ENCODE measurements at places on chromosomes 2 and 18.
A peak's percentile ranks its signal among the peaks of the same experiment; 100 is the strongest.

DNA sequence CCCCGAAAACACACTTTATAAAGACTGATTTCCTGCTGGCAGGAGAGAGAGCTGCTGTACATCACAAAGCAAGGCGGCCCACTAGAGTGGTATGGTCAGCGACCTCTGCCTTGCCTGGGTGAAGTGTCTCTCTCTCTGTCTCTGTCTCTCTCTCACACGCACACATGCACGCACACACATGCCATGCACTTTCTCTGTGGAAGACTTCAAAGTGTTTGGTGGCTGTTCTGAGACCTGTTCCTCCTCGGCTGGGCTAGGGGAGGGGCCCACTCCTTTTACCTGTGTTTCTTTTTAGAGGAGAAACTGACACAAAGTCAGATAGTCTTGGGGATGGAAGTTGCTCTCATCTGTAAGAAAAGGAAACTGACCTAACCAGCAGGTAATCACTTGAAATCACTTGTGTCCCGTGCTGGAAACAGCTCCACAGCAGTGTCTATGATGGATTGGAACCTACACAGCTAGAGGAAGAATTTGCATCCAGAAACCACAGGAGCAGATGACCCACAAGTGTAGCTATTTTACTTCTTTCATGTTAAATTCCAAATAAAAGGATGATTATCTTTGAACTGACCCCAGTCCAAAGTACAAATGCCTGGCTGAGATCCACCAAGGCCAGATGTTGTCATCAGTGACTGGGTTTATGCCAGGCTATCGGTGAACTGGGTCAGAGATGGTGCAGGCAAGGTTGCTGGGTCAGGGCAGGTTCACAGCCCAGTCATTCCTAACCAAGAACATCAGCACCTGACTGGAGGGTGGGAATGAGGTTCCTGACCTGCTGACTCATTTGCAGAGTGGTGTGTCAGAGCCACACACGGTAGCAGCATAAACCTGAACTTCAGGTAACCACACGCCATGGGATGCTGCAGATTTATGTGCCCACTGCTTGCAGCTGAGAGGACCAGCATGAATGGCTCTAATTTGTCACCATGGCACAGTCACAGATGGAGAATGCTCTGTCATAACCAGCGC, 63.0 kb downstream of the NPAS2 start:
- DNase-seq, result peak; percentile 73

- DNase-seq, result no peak
These were observed 14.3 kb downstream of the KCNG2 start for GRCh38 chr18:79812052-79812451.

DNA sequence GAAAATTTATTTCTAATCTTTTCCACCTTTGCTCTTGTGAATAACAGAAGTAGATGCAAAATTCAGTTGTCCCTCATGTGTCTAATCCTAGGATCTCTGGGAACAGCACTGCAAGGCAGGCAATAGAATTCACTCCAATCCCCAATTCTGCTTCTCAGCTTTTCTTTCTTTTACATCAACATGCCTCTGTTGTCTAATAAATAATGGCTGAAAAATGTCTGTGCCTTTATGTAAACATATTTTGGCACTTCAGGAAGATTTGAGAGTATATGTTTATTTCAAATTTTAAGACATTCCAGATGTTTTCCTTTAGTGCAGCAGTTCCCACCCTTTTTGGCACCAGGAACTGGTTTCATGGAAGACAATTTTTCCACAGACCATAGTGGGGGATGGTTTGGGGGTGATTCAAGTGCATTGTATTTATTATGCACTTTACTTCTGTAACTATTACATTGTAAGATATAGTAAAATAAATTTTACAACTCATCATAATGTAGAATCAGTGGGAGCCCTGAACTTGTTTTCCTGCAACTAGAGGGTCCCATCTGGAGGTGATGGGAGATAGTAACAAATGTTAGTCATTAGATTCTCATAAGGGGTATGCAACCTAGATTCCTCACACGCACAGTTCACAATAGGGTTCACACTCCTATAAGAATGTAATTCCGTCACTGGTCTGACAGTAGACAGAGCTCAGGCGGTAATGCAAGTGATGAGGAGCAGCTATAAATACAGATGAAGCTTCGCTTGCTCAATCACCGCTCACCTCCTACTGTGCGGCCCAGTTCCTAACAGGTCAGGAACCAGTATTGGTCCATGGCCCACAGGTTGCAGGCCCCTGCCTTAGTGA, 590.3 kb upstream of the CNTNAP5 start:
- no peak for DNase-seq

DNA sequence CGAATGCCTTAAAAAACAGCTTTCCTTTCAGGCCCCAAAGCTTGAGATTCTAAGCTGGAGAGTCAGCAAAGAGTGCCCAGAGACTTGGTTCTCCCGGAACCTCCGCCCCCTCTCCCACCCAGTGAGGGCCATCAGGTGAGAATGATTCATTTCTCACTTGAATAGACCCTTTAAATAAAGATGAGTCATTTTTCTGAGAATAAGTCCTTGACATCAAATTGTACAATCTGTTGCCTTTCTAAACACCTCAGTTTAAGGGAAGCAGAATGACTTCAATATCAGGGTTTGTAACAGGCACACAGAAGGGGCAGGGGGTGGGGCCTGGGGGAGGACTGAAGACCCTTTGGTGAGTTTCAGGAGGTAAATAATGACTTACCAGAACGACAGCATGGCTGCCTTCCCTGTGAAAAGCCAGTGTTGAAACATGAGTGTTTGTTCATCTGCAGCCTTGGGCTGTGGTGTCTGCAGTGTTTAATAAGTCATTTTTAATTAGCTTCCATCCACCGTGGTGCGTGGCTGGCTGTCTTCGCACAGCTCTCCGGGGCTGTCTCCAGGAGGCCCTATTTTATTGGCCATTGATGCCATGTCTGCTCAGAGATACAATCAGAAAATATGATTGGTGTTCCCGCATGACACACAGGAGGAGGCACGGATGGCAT, 134.9 kb upstream of the ZNF236 start:
- DNase-seq, result no peak

DNA sequence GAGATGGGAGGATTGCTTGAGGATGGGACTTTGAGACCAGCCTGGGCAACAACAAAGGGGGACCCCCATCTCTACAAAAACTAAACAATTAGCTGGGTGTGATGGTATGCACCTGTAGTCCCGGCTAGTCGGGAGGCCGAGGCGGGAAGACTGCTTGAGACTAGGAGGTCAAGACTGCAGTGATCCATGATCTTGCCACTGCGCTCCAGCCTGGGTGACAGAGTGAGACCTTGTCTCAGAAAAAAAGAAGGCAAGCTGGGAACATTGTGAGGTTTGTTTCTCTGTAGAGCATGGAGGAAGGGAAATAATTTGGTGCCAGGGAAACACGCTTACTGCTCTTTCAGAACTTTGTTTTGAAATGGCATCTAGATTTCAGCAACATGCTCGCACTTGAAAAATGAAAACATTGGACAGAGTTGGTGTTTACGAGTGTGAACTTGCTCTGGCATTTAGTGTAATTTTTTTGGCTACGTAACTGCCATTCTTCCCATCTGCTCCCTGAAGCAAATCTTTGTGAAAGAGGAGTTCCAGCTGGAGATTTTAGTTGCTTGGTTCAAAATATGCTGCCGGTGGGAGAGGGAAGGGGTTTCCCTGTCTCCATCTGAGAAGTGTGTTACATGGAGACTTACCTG, 125.6 kb upstream of the DLX2 start:
- no peak for DNase-seq

GRCh38 chr2:229152674-229153073, 118.4 kb downstream of the PID1 start:
- DNase-seq, result no peak

- DNase-seq, result no peak
These were observed 20.1 kb downstream of the SERPINB12 start for GRCh38 chr18:63562284-63562683.

DNA sequence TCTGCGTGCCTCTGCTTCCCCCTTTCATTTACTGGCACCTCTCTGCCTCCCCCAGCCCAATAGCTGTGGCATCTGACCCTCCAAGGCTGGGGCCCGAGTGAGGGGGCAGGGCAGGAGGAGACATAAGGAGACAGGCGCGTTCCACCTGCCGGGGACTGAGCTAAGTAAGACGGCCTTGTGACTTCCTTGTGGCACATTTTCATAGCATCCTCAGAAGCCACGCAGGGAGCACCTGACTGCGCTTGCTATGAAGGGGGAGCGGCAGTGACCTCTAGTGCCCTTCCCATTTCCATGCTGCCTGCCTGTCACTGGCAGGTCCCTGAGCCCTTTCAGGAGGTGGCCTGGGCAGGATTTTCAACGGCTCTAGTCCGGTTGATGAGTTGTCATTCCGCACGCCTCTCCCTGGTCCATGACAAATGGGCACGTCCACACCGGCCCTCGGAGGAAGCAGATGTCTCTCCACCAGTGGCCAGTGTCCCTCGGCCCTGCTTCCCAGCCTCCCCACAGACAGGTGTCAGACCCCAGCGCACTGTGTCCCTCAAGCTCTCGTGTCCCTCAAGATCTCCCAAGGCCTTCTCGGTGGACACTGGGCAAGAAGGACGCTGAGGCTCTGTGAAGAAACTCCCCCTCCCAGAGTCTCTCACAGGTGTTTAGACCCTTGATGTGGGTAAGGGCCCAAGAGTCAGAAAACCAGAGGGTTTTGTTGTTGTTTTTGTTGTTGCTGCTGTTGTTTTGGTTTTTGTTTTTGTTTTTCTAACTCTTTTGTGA, 42.7 kb downstream of the CYP26B1 start:
- DNase-seq, result peak; percentile 52

DNA sequence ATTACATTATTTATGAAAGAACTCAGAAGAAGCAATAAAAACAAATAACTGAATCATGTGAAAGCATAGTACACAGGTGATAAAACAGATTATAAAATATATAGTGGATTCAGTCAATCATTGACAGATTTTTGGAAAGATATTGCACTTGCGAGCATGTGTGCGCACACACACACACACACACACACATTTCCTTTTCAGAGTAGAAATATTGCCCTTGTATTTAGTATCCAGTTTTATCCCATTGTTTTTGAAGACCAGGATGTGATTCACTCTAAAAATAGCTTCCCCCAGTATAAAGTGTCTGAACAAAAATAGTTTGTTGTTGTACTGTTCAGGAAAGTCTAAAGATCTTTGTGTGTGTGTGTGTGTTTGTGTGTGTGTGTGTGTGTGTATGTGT, 145.5 kb downstream of the CALCRL start:
- no peak for DNase-seq

- no peak for DNase-seq
These were observed 1365.5 kb upstream of the CELF4 start for GRCh38 chr18:38930881-38931753.

GRCh38 chr2:53188851-53189510, 578.6 kb upstream of the CHAC2 start:
- no peak for DNase-seq

- no peak for DNase-seq
These were observed 77.2 kb downstream of the CD28 start for GRCh38 chr2:203783496-203784203.

GRCh38 chr2:223921204-223921603, 23.9 kb downstream of the WDFY1 start:
- no peak for DNase-seq

DNA sequence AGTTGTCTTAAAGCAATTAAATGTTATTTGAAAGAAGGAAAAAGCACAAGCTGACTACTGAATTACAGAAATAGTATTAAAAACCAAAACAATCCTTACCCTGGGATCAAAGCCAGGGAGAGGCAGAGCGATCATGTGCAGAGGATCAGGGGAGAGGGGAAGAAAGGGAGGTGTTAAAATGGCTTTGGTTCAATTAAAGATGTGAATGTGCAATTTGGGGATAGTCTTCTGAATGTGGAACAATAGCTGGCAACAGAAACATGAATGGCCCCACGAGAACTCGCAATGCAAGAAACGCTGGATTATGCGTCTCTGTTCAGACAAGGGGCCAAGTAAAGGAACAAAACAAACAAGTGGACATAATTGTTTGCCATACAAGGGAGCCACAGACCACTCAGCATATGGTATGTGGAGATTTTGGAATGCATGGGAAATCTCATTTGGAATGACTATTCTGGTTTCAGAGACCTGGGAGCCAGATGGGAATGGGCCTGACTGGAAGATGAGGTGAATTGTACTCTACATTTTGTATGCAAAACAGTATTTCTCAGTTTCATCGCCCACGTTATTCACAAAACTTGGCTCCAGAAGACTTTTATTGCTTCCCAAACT, 155.4 kb downstream of the SLC4A3 start:
- DNase-seq, result no peak

- no peak for DNase-seq
These were observed 34.0 kb downstream of the ABCB11 start for GRCh38 chr2:168997118-168997521.

DNA sequence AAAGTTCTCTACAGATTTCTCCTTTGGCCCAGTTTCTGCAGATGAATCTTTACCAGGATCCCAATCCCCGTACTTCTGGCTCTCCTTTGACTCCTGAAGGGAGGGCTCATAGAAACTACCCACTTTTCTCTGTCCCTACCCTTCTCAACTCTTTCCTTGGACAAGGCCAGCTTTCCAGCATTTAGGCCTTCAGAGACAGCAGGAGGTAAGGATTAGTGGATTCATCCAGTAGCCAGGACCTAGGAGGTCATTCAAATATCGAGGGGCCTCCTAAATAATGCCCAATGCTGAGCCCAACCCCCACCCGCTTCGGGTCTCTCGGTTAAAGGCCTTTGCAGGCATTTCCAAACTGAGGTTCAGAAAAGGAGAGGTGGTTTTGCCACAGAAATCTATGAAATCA, 4.8 kb upstream of the ZNF532 start:
- no peak for DNase-seq

DNA sequence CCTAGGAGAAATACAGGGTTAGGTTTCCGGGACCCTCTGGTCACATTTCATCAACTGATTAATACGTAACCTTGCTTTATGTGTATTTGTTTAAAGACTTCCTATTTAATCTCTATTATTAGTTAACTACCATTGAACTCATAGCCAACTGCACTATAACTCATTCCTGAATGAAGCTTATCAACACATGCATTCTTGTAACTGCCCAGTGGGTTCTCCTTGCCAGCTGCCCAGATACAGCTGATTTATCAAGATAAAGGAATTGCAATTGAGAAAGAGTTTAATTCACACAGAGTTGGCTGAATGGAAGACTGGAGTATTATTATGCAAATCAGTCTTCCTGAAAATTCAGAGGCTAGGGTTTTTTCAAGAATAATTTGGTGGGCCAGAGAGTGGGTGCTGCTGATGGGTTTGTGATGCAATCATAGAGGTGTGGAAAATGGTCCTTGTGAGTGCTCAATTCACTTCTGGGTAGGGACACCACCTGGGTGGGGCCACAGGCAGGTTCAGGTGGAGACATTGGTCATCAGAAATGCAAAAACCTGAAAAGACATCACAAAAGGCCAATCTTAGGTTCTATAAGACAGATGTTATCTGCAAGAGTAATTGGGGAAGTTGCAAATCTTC, 21.1 kb upstream of the NOSTRIN start:
- no peak for DNase-seq

DNA sequence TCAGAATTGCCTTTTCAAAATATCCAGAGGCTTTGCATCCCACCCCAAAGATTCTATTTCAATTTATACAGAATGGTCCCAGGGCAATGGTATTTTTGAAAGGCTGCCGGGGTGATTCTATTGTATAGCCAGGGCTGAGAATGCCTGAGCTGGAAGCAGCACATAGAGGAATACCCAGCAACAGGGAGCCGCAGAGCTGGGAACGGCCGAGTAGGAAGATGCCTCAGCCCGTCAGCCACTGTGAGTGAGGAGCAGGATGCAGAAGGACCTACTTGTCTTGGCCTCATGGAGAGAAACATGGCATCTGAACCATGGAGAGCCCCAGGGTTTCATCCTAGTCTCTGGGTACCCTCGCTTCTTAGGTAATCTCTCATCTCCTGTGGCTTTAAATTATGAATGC, 170.8 kb upstream of the FHL2 start:
- DNase-seq, result no peak
